ENCODE measurements at places on chromosomes 1 and 21. TPM values are rescaled to one million over a fixed set of nuclear protein-coding genes. Genes with fewer than 3 reads are reported as not detected.

Gene SF3B4
- 8.8 TPM for total RNA-seq

Gene MAP10
- 1.4 TPM for total RNA-seq

Gene NUP210L
- not detected for total RNA-seq

Gene ELAVL4
- not detected for total RNA-seq

Gene SYF2
- total RNA-seq: 45.1 TPM

Gene UBE4B
- 14.3 TPM for total RNA-seq

Gene SLC1A7
- total RNA-seq: not detected

Gene FGGY
- 5.8 TPM for total RNA-seq

Gene FNBP1L
- 47.1 TPM for total RNA-seq

Gene LCE1E
- not detected for total RNA-seq

Gene FCGR3B
- total RNA-seq: not detected

Gene ECE1
- 229 TPM for total RNA-seq

Gene IFI44
- total RNA-seq: 324 TPM

Gene YARS1
- 161 TPM for total RNA-seq

Gene LYPLAL1
- total RNA-seq: 44.7 TPM

Gene PTPN14
- 37.7 TPM for total RNA-seq

Gene NTMT2
- total RNA-seq: not detected

Gene C1orf167
- not detected for total RNA-seq

Gene S100A5
- not detected for total RNA-seq

Gene PER3
- total RNA-seq: 2.3 TPM

Gene GJC2
- 0.61 TPM for total RNA-seq

Gene TRAF5
- 6.2 TPM for total RNA-seq

Gene LENEP
- total RNA-seq: not detected

Gene SH2D1B
- total RNA-seq: not detected

Gene CCDC18
- 9.1 TPM for total RNA-seq

Gene FOXJ3
- total RNA-seq: 15.0 TPM

Gene MYBPH
- not detected for total RNA-seq

Gene HIVEP3
- 0.61 TPM for total RNA-seq

Gene GRIK1
- not detected for total RNA-seq

Gene SPRR2B
- total RNA-seq: not detected

Gene INSRR
- not detected for total RNA-seq

Gene ADAMTS4
- total RNA-seq: 16.0 TPM

Gene RSPH1
- not detected for total RNA-seq

Gene ZNF593OS
- not detected for total RNA-seq

Gene HES5
- total RNA-seq: not detected

Gene FAM72D
- 0.97 TPM for total RNA-seq

Gene DUSP23
- total RNA-seq: 316 TPM

Gene CASZ1
- total RNA-seq: 0.65 TPM

Gene FUBP1
- 158 TPM for total RNA-seq

Gene TRAPPC10
- total RNA-seq: 19.5 TPM

Gene TNFRSF18
- not detected for total RNA-seq

Gene CRP
- total RNA-seq: 0.32 TPM

Gene PDZK1IP1
- not detected for total RNA-seq

Gene STX12
- 101 TPM for total RNA-seq

Gene F13B
- total RNA-seq: not detected

Gene GBP4
- total RNA-seq: 3.6 TPM

Gene SHC1
- total RNA-seq: 152 TPM

Gene TDRD5
- not detected for total RNA-seq

Gene C1orf116
- total RNA-seq: not detected

Gene ORC1
- 4.9 TPM for total RNA-seq

Gene SMPDL3B
- 0.15 TPM for total RNA-seq

Gene C1orf185
- not detected for total RNA-seq

Gene ZFP69B
- 3.2 TPM for total RNA-seq

Gene KCNA3
- total RNA-seq: not detected

Gene MRPL9
- total RNA-seq: 130 TPM

Gene ST6GALNAC3
- 28.0 TPM for total RNA-seq

Gene AIRE
- under 0.01 TPM for total RNA-seq

Gene PTAFR
- under 0.01 TPM for total RNA-seq
